ENCODE measurements at places on chromosomes 3 and 15.

- DNase-seq, result no peak
These were observed 36.9 kb upstream of the KPNA4 start for GRCh38 chr3:160602259-160602658.

DNA sequence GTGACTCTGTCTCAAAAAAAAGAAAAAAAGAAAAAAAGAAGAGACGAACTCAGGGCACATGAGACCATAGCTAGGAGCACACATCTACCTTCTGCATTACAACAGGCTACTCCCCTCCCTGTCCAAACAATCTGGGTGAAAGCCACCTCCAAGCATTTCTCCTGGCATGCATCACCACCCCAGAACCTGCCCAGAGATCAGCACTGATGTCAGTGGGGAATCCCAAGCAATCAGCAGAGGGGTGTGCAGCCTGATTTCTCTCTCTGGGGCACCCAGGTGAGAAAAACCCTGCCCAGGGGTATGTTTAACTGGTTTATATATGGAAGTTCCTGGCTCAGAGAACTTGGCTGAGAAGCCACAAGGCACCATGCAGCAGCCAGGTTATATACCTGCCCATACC, 59.4 kb downstream of the CDC25A start:
- DNase-seq, result no peak

DNA sequence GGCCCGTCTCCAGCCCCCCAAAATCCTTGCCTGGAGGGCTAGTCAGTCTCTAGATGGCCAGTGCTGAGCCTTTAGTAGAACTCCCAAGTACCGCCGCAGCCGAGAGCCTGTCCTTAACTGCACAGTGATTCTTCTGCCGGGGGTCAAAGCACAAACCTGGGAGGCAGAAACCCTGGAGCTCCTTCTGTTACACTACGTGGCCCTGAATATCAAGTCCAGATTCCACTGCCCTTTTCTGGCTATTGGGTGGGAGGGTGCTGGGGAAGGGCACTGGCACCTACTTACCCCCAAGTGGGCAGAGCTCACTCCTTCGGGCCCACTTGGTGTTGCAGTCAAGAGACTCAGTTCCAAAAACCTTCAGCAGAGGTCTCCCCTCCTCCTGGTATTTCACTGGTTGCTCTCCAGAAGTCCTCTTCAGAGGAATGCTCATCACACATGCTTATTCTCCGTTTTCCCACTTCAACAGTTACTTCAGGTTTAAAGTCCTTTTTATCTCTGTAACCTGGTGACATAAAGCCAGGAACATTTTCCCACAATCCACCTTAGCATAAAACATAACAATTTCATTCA, 10.8 kb downstream of the PDHB start:
- DNase-seq, result no peak

GRCh38 chr3:190229632-190230424, 92.4 kb downstream of the CLDN1 start:
- no peak for DNase-seq

GRCh38 chr3:195916291-195916690, 7.9 kb upstream of the TNK2 start:
- DNase-seq, result no peak

DNA sequence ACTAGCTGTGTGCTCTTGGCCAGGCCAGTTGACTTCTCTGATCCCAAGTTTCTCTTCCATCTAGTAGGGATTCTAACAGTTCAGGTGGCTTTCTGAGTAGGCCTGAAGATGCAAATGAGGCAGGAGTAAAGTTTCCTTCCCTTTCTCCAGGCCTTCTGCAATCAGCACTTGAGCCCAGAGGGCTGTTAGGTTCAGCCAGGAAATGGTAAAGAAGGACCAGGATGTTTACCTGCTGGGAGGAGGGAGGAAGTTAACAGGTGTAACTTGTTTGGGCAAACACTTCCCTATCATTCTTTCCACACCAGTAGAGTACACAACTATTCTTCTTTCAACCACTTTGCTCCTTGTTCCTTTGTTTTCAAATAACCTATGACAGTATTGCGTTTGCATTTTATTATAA, 13.3 kb upstream of the TNFSF10 start:
- DNase-seq, result peak; percentile 64

DNA sequence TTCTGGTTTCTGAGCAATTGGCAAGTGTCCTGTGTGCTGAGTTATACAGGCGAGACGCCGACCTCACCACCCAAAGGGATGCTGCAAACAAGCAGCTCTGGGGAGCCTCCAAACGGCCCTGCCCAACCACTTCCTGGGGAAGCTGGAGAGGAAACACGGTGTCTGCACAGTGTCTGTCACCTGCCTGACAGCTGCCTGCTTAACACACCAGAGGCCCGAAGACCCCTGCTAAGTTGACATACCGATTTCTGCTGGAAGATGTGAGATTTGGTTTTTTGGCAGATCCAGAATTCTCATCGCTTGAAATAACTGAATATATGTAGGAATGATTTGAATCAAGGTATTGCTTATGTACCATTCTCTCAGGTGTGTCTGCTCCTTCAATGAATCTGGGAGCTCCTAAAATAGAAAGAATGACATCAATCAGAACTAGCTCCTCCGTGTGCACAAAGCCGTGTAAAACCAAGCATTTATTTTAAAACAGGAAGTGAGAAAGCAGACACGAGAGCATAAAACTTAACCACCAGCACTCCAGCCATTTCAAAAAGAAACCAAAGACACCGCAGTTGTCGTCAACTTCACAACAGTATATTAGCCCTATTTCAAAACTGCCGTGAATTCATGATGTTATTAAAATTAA, 27.2 kb downstream of the LRRC2 start:
- peak; percentile 10 for DNase-seq

GRCh38 chr3:30933478-30934207, 39.2 kb upstream of the GADL1 start:
- DNase-seq, result peak; percentile 53

DNA sequence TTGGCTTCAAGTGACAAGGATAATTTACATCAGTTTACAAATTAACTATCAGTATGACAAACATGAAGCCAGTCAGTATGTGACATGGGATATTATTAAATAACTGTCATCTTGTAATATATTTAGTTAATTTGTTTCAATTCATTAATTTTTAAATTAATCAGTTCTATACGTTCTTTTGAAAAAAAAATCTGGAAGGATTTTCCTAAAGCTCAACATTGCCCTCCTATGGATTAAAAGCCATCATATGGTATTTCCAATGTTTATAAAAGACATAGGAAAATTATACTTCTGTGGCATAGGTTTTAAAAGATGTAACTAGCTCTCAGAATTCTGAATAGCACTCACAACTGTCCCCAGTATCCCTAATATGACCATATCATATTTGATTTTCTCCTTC, 134.4 kb downstream of the PLOD2 start:
- no peak for DNase-seq

GRCh38 chr3:194936659-194937058, 251.0 kb downstream of the FAM43A start:
- DNase-seq, result no peak

- DNase-seq, result peak; percentile 58
These were observed 667 bp downstream of the CEMIP start for GRCh38 chr15:80779658-80780415.

DNA sequence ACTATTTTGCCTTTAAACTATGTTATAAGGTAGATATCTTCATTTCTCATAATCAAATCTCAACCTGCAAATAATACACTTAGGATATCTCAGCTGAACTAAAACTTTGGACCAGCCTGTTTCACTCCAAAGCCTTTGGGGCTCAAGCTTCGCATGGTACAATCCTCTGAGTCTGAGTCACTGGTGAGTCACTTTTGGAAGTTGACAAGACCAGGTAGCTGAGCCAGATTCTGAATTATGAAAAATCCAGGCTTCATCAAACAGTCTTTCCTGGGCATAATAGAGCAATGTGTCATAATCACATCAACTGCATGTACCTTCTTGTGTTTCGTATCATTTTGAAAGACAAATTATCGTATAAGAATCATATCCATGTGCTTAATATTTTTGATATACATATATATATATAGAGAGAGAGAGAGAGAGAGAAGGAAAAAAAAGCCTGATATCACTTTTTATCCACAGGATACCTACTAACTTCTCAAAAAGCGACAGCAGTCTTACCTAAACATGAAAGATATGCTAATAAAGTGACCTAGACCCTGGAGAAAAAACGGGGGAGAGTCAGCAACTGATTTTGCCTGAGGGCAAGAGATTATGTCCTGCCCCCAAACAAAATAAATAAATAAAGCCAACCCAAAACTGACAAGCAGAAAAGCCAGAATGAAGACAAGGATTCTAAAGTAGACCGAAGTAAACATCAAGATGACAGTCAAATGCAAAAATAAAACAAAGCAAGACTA, 263.9 kb upstream of the TGFBR2 start:
- DNase-seq, result no peak

DNA sequence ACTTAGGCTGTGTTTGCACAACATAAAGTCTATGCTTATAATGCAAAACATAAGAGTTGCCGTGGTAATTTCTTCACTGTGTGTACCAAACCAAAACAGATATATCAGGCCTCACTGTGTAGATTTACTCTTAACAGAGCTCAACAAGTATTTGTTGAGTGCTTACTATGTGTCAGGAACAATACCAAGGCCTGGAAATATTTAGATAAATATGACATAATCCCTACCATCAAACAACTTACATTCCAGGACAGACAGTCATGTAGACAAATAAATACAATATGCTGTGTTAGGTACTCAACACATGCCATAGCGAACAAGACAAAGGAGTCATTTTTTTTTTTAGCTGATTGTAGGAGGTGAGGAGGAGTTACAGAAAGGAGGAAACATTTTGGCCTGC, 554.0 kb downstream of the NSUN3 start:
- DNase-seq, result no peak

- DNase-seq, result no peak
These were observed 728.6 kb downstream of the ROBO1 start for GRCh38 chr3:79039192-79039591.

DNA sequence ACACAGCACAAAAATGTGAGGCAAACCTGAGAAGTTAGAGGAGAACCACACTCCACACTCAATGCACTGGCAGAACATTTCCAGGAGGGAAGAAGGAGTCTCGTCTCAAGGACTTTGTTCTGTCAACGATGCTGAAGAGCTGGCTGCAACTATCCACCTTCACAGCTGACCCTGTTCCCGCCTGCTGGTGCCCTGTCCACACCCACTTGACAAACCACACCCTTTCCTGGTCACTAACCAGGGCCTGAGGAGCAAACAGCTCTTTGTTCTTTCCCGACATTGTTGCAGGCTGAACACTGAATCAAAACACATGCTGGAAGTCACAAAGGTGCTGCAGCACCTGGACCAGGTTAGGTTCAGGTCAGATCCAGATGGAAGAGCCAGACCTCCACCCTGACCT, 92.6 kb upstream of the ARRDC4 start:
- DNase-seq, result no peak

DNA sequence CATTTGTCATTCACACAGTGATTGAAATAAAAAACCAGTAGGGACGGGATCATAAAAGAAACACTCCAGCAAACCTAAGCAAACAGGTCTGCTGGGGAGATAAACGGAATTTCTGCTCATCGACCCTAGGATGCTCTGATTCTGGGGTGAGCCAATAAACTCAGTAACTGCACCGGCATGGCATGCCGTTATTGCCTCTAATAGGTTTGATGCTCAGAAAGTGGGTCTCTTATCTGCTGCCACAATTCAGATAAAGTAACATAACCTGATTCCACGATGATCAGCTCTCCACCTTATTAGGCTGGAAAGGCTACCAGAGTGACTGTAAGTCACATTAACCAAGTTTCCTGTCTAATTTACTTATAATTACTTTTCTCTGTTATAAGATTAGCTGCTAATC, 19.6 kb downstream of the DCLK3 start:
- DNase-seq, result no peak

All from NCI-H510A treated with DMSO at 0.1 percent for 48 hours (cell line).